ENCODE measurements at places on chromosomes 6 and 20. TPM values are rescaled to one million over a fixed set of nuclear protein-coding genes. Genes with fewer than 3 reads are reported as not detected.

The TMEM217 gene
- total RNA-seq, result 4.0 TPM

GRCh38 chr20:20102716-20103258 lies 50.5 kb downstream of the CFAP61 start:
- no peak for DNase-seq

GRCh38 chr6:170182781-170183120 lies 108.1 kb downstream of the DLL1 start:
- DNase-seq, result no peak

DNA sequence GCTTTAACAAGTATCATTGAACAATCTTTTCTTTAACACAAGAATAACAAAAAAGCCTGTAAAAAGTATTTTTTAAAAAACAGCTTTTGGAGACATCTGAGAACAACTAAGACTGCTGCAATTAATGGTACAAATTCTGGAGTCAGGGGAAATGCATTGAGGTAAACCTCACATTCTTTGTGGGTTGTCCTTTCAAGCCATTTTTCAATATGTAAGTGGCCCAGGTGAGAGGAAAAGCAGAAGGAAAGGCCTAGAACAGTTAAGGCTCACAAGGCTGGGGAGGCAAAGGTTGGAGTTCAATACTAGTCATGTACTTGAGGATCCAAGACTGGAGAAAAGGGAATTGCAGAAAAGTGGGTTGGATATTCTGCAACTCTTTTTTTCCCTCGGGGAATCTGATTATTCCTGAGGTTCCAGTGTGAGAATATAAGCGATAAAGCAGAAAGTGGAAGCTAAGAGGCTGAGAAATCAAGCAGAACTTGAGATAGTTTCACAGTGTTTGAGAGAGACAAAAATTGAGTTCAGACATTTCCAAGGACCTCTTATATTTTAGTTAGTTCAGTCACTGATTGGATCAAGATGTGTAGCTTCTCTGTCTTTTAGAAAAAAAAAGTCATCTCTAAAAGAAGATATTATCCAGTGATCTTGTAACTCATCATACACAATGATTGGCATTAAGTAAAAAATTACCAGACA lies 25.0 kb upstream of the TXLNB start:
- DNase-seq, result no peak

- DNase-seq, result no peak
Observed at GRCh38 chr6:30775104-30775503, 30.8 kb upstream of the IER3 start.

- no peak for DNase-seq
Observed at GRCh38 chr6:129785047-129785755, 75.2 kb upstream of the ARHGAP18 start.

GRCh38 chr6:143732536-143732935 lies 54.8 kb downstream of the PHACTR2 start:
- DNase-seq, result no peak

DNA sequence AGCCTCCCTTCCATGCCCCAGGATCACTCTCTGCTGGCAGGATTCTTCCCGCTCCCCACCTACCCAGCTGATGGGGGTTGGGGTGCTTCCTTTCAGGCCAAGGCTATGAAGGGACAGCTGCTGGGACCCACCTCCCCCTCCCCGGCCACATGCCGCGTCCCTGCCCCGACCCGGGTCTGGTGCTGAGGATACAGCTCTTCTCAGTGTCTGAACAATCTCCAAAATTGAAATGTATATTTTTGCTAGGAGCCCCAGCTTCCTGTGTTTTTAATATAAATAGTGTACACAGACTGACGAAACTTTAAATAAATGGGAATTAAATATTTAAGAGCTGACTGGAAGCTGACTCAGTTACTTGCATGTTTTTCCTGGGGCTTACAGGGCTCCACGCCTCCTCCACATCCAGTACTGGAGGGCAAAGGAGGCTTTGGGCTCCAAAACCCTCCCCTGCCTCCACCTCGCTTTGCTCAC lies 24.3 kb upstream of the FANCE start:
- DNase-seq, result no peak

DNA sequence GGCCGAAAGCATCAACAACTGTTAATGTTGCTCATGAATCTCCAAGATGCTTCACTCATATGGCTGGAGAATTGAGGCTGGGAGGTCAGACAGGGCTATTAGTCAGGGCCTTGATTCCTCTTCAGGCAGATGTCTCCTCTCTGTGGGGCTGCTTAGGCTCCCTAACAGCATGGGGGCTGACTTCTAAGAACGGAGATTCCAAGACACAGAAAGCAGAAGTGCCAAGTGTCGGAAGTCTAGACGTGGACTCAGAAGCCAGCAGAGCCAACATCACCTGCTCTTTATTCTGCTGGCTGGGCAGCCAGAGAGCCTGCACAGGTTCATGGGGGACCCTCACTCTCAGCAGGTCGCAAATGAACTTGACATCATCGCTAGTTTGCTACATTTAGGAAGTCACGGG lies 279.8 kb downstream of the CDH26 start:
- no peak for DNase-seq

The FAM184A gene
- 8.7 TPM for total RNA-seq

The LY6G6C gene
- total RNA-seq, result 0.23 TPM

- DNase-seq, result no peak
Observed at GRCh38 chr6:158194487-158195280, 26.5 kb downstream of the GTF2H5 start.

GRCh38 chr6:137045222-137045789 lies 541 bp upstream of the IL20RA start:
- DNase-seq, result no peak

- no peak for DNase-seq
Observed at GRCh38 chr6:101824551-101825345, 431.2 kb downstream of the GRIK2 start.
